ENCODE measurements at places on chromosomes 11 and 22. TPM values are rescaled to one million over a fixed set of nuclear protein-coding genes. Genes with fewer than 3 reads are reported as not detected.
A peak's percentile ranks its signal among the peaks of the same experiment; 100 is the strongest.

GRCh38 chr22:19770349-19771220 lies 10.0 kb downstream of the TBX1 start:
- no peak for DNase-seq

DNA sequence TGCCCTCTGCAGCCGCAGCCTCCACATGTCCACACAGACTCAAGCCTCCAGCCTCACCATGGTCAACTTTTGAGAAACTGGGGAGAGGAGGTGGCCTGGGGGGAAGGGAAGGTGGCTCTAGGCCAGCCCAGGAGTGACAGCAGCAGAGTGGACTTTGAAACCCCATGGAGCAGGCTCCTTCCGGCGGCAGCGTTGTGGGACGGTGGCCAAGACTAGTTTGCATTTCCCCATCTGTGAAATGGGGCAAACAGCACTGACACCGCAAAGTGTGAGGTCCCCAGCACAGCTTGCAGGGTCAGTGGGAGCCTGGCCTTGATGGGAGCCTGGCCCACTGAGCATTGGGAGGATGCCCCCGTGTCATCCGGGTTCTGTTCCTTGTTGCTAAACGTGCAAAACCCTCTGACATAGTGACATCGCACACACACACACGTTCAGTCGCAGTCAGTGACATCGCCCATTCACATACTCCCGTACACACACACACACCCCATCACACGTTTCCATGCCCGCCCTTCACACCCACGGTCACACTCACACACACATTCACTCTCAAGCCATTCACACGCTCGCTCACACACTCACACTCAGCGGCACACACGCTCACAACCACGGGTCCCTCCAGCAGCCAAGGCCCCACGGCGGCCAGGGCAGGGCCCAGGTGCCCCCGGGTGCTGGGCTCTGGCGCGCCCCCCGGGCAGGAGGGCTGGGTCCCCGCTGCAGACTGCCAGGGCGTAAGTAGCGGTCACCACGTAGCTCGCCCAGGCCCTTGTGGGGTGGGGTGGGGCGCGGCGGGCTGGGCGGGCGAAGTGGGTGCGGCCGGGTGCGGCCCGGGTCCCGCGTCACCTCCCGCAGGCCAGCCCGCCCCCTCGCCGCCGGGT lies 585 bp downstream of the CYB5R3 start:
- DNase-seq, result no peak

DNA sequence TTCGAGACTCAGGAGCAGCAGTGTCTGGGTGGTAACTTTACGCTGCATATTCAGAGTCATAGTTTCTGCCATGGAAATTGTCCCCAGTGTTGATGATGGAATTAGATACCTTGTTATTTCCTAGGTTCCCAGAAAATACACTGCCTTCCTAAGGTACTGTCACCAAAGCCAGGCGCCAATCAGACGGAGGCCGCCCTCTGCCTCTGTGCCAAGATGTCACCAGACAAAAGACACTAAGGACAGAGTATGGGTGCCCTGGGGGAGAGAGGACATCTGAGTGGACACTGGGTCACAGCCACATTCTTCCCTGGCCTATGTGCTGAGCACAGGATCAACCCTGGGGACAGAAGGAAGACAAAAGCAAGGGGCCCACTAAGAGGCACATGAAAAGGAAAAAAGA lies 11.2 kb downstream of the PLA2G6 start:
- DNase-seq, result peak; percentile 17

- DNase-seq, result no peak
Observed at GRCh38 chr11:43790444-43790794, 90.2 kb upstream of the ALKBH3 start.

DNA sequence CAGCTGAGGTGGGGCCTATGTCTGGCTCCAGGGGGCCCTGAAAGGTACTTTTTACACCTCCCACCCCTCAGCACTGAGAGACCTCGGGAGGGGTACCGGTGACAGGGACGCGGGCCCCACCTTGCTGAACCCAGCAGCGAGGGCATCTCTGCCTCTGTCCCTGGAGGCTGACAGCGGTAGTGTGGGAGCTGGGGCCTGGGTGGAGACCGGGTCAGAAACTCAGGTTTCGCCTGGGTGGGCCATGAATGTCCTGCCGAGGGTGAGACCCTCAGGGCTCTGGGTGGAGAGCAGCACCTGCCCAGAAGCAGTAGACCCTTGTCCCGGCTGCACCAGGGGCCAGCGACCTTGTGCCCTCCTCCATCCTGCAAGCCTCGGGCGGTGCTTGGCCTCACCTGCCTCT lies 22.2 kb downstream of the PTDSS2 start:
- DNase-seq, result no peak

GRCh38 chr11:69086152-69087132 lies 37.7 kb downstream of the TPCN2 start:
- peak; percentile 93 for DNase-seq

DNA sequence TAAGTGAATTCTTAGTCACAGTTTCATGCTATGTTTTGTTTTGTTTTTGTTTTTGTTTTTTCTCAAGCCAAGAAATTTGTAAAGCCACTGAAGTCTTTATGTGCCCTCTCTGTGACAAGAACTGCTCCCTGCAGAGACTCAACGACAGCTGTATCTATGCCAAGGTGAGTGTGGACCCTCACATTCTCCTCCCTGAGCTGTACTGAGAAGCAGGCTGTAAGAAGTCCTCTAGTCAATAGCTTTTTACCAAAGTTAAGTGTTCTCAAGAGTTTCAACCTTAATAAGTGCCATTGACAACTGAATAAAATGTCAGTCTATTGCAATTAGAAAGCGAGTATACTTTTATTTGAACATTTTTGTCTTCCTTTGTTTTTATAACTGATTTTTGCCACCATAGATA lies 18.9 kb downstream of the MUC15 start:
- no peak for DNase-seq

DNA sequence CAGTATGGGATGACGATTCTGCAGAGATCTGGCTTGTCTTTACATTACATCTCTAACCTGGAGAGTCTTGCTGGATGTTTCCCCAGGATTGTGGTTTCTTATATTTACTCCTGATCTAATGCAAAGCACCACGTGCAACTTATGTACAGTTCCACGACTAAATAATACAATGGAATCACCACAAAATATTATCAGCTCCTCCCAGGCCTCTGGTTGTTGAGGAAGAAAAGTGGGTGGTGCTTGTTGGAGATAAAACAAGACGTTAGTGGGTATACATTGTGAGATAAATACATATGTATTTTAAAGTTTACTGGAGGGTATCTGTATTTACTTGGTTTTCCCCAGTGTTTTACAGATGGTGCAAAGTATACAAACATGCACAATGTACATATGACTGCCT lies 569.7 kb downstream of the NTM start:
- DNase-seq, result no peak

Gene CASP1
- total RNA-seq, result 14.0 TPM

Gene HORMAD2
- total RNA-seq, result not detected

Gene SGSM1
- 3.6 TPM for total RNA-seq

Gene C1QTNF5
- 23.2 TPM for total RNA-seq

Gene C11orf86
- total RNA-seq, result not detected
